Sciatic nerve (tissue), 2 donors: ENCODE measurements at places on chromosomes 11 and 22. TPM values are rescaled to one million over a fixed set of nuclear protein-coding genes. Genes with fewer than 3 reads are reported as not detected.

Gene OOSP4A
- total RNA-seq, result not detected

DNA sequence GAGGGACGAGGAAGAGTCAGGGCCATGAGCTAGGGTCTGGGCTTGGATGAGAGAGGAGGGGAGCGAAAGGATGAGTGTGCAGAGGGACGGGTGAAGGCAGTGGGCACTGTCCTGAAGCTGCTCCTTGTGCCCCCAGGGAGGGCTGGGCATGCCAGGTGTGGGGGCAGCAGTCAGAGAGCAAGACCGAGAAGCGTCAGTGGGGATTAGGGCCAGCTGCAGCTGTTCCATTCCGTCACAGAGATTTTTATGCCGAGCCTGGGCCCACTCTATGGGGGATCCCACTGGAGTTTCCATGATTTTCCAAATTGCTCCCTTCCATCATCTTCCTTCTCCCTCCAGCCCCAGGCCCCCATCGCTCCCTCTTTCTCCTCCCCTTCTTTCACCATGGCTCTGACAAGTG lies 93.2 kb downstream of the NECTIN1 start:
- DNase-seq, result no peak

DNA sequence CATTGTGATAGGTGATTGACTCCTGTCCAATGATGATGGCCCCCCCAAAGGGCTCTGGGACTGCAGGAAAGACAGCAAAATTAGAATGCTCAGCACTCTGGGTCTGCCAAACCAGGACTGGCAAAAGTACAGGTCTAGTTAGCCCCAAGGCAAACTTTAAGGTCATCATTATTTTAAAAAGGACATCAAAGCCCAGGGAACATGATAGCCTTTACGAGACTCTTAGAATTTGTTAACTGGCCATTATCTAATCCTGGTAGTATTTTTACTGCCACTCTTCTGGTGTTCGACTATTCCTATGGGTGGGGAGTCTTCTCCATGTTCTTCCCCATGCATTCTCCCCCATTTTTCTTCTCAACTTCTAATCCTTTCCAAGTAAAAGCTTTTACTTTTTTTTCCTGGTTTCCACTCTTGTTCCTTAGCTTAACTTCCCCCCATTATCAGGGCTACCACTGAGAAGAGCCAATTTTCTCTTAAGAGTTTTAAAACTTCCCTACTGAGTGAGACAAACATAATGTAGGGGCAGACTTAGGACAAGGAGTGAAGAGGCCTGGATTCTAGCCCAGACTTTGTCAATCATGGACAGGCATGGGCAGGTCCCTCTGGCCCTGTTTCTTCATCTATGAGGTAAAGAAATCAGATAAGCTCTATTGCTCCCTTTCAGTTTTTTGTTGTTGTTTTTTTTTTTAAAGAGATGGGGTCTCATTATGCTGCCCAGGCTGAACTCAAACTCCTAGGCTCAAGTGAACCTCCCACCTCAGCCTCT lies 7.1 kb downstream of the DDB1 start:
- no peak for DNase-seq

- DNase-seq, result no peak
Observed at GRCh38 chr11:96091476-96091875, 167.6 kb upstream of the MTMR2 start.

GRCh38 chr22:46098525-46099475 lies 51.5 kb upstream of the PPARA start:
- no peak for DNase-seq

- DNase-seq, result no peak
Observed at GRCh38 chr11:47566149-47566698, 825 bp downstream of the PTPMT1 start.

DNA sequence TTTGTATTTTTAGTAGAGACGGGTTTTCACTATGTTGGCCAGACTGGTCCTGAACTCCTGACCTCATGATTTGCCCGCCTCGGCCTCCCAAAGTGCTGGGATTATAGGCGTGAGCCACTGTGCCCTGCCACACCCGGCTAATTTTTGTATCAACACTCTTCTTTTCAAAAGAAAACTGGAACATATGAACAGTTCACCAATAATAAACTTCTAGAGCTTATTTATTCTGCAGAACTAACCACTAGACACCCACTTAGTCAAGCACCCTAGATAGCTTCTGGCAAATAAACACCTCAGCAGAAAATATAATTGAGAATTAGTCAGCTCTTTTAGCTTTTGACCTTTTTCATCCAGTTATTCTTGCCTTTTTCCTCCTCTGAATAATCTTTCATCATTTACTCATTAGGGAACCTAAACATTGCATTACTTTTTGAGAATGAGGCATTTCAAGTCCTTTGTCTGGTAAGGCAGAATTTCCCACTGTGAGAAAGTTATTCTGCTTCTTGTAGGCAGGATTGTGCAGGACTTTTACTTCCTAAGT lies 27.3 kb upstream of the TMEM41B start:
- DNase-seq, result no peak

DNA sequence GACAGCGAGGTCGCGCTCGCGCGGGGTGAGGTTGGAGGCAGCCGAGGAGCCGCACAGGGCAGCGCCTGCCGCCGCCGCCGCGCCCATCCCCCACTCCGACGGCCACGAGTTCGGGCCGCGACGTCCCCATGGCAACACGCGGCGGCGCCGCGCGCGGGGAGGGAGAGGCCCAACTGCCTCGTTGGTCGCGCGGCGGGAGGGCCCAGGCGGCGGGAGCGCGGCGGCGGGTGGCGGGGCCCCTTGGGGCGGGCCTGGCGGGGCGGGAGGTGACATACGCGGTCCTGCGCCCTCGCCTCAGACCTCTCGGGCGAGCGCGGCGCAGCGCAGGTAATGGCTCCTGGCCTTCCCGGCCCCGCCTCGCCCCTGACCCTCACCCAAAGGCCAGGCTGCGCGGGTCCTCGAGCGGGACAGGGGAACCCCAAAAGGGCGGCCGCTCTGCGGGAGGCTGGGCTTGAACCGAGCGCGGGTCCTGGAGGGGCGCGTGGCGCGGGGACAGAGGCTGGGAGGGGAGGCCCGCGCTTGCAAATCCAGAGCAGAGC lies at the start of gene DEUP1:
TSS of gene DEUP1 (plus strand) at position 297 of the 539 bp plus-strand sequence. CDS start 1,518 bp downstream, outside the sequence.
- peak; percentile 59 for DNase-seq

DNA sequence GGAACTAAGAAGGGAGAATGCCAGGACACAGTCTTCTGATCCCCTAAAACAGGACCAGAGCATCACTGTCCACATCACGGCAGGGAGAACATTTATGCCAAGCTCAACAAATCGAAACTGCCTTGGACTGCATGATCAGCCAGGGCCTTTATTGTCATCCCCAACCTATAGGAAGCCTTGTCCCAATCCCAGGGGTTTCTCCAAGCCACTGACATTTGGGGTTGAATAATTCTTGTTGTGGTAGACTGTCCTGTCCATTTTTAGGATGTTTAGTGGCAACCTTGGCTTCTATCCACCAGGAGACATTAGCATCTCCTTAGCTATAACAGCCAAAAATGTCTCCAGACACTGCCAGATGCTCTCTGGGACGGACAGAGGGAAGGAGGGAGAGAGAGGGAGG lies 37.1 kb downstream of the RPL27A start:
- no peak for DNase-seq

DNA sequence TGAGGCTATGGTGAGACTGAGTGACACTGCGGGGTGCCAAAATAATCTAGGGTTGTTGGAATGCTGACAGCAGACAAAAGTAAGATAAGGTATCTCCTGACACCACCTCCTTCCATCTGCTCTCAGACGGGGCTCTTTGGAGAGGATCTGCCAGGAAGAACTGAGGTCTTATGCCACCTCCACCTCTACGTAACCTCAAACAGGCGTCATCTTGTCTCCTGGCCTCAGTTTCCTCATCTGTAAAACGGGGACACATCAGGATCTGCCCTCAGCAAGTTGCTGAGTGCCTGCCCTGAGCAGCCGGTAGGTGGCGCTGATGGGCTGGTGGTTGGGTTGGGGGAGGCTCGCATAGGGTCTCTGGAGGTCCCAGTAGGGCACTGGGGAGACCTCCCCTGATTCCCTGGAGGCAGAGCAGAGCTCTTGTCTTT lies 1.7 kb upstream of the MYEOV start:
- DNase-seq, result no peak

Gene SLC29A2
- 2.3 TPM for total RNA-seq

GRCh38 chr11:133918608-133919260 lies 38.0 kb downstream of the IGSF9B start:
- no peak for DNase-seq

DNA sequence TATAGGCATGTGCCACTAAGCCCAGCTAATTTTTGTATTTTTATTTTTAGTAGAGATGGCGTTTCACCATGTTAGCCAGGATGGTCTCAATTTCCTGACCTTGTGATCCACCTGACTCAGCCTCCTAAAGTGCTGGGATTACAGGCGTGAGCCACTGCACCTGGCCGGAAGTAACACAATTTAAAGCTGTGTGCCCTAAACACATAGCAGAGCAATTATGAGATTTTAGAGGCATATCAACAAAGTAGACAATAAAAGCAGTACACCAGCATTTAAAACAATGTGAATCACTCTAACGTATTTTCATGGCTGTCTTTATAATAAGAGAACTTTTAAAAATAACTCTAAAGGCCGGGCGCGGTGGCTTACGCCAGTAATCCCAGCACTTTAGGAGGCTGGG lies 42.4 kb downstream of the PRR14L start:
- DNase-seq, result no peak

Gene INS
- total RNA-seq, result 1.5 TPM

Gene MPZL2
- total RNA-seq, result 49.6 TPM

Gene P2RY6
- total RNA-seq, result 3.6 TPM

DNA sequence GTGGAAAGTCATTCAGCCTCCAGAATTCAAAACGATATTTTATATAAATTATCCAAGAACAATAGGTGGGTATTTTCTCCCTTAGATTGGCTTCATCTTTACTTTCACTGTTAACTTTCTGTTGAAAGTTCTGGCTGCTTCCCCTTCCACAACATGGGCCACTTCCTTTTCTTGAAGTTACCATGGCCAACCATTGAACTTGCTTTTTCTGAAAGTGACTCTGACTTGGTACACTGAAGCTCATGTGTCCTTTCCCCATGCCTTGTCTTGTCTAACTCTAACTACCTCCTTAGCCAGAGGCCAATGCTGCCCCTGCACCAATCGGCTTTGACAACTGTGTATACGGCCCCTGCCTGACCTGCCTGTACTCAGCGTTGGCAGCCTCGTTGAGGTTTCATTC lies 225.2 kb downstream of the FAT3 start:
- DNase-seq, result no peak

- DNase-seq, result no peak
Observed at GRCh38 chr11:85845124-85845631, 10.0 kb upstream of the CCDC83 start.

- peak; percentile 63 for DNase-seq
Observed at GRCh38 chr11:12599408-12600143, 74.6 kb upstream of the TEAD1 start.

- DNase-seq, result no peak
Observed at GRCh38 chr11:12689029-12689755, 15.0 kb downstream of the TEAD1 start.

GRCh38 chr11:69344570-69345145 lies 50.7 kb downstream of the MYEOV start:
- DNase-seq, result peak; percentile 33

- no peak for DNase-seq
Observed at GRCh38 chr11:123800036-123800435, 6.1 kb downstream of the OR6M1 start.

- DNase-seq, result no peak
Observed at GRCh38 chr11:19441752-19442553, 201.2 kb upstream of the E2F8 start.

- DNase-seq, result no peak
Observed at GRCh38 chr22:32361257-32361656, 3.6 kb downstream of the RFPL3 start.

DNA sequence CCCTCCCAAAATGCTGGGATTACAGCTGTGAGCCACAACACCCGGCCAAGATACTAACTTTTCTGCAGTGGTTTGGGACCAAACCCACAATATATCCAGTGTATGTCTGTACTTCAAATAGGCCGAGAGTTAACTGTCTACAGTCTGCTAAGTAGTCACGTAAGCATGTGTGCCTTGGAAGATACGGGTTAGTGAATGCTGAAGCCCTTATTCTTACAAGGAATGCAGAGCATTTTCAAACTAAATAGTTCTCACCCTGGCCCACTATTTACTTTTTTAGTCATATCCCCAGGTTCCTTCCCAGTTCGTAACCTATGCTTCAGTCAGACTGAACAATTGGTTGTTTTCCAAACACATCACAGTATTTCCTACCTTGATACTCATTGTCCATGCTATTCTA lies 176.0 kb downstream of the WNT11 start:
- no peak for DNase-seq

GRCh38 chr11:13669544-13670488 lies 1.3 kb downstream of the FAR1 start:
- DNase-seq, result no peak

- DNase-seq, result no peak
Observed at GRCh38 chr11:22798901-22799300, 30.7 kb downstream of the SVIP start.

- no peak for DNase-seq
Observed at GRCh38 chr11:980438-981357, 55.0 kb downstream of the AP2A2 start.

GRCh38 chr22:25509374-25509791 lies 55.1 kb upstream of the GRK3 start:
- no peak for DNase-seq

- DNase-seq, result no peak
Observed at GRCh38 chr11:40380835-40381234, 1078.6 kb downstream of the LRRC4C start.
